ENCODE measurements at places on chromosomes 2 and 18.

DNA sequence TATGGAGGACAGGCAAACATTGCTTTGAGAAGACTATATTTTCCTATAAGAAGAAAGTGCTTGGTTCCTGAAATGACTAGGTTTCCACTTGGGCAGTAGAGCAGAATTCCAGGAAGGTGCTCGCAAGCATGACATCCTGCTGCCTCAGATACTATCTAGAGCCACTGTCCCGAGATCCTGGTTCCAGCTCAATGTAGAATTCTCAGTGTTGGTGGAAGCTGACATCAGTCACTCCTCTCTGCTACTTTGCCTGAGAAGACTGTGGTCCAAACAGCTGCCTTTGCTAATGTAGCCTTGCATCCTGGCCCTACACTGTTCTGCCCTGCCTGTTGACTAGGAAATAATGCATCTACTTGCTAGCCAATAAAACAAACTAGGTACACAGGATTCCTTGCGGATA lies 50.0 kb upstream of the ITGA6 start:
- DNase-seq, result no peak

- no peak for DNase-seq
These were observed 15.0 kb downstream of the IMPA2 start for GRCh38 chr18:11996190-11996754.

GRCh38 chr2:140454717-140455116 lies 1674.5 kb upstream of the NXPH2 start:
- no peak for DNase-seq

GRCh38 chr2:46915281-46915810 lies at the start of gene MCFD2:
Gene MCFD2 (minus strand): TSS chr2:46915806. CDS start chr2:46909171, 6,635 bp downstream.
- DNase-seq, result peak; percentile 20

- DNase-seq, result no peak
These were observed 354.8 kb downstream of the AKAIN1 start for GRCh38 chr18:4842287-4842686.

GRCh38 chr2:96104487-96104861 lies 11.9 kb downstream of the ADRA2B start:
- DNase-seq, result no peak

- no peak for DNase-seq
These were observed 134.7 kb downstream of the UBR3 start for GRCh38 chr2:169961911-169962310.

- DNase-seq, result no peak
These were observed 72.2 kb downstream of the HNMT start for GRCh38 chr2:138036522-138036921.

DNA sequence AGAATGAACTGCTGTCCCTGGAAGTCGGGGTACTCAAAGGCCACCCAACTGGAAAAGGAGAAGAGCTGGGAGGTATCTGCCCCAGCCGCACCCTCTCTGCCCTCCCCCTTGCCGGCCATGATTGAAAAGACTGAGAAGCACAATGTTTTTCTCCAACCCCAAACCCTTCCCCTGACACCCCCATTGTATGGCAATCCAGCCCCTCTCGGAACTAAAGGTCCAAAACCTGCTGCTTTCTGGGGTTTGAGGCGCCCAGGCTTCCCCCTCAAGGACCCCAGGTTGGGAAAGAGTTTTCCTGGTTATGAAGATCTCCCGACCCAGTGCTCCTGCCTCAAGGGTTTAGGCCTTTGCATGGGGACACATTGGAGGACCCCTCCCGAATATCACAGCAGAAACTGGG lies 1.0 kb downstream of the CRYBA2 start:
- DNase-seq, result no peak

GRCh38 chr2:229314117-229314516 lies 43.0 kb upstream of the PID1 start:
- DNase-seq, result peak; percentile 1

- no peak for DNase-seq
These were observed 161.6 kb upstream of the CCDC68 start for GRCh38 chr18:55120896-55121295.

- peak; percentile 28 for DNase-seq
These were observed 515.2 kb downstream of the ZEB2 start for GRCh38 chr2:144004742-144005141.

Data from cerebellar cortex (tissue), 1 donor.